ENCODE measurements at places on chromosomes 13 and 19.

GRCh38 chr13:73939071-73939380 is 195.2 kb downstream of the KLF12 start:
- DNase-seq, result no peak

DNA sequence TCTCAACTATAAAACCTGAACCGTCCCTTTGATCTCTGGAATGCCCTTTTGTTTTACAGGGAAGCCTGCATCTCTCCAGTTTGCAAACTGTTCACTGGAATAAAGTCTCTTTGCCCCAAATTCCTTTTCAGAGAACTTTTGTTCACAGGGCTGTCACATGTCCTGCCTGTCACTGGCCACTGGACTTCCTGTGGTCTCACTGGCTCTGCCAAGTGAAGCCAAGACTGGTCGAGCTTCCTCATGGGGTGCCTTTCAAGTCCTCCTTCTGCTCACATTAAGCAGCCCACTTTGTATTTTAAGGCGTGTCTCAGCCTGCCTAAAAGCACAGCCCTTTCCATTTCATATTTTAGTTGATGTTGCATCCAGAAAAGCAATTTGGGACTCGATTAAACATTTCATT is 215.7 kb downstream of the KATNAL1 start:
- no peak for DNase-seq

GRCh38 chr19:34507414-34508067 is 26.0 kb downstream of the WTIP start:
- DNase-seq, result no peak

DNA sequence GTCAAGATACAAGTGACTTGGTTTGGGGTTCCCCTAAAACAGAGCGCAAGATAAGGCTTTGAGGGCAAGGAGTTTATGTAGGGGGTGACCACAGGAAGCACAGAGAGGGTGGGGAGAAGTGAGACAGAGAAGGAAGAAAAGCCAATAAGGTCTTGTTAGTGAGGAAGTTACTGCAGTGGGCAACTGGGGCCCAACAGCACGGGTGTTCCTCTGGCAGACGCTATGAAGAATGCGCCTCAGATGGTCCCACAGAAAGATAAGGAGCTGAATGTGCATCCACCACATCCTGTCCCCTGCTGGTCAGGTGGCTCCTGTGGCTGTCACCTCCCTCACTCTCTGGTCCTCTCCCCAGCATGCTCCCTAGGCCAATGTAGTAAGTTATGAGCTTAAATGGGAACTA is 333.5 kb downstream of the TSHZ3 start:
- DNase-seq, result no peak

DNA sequence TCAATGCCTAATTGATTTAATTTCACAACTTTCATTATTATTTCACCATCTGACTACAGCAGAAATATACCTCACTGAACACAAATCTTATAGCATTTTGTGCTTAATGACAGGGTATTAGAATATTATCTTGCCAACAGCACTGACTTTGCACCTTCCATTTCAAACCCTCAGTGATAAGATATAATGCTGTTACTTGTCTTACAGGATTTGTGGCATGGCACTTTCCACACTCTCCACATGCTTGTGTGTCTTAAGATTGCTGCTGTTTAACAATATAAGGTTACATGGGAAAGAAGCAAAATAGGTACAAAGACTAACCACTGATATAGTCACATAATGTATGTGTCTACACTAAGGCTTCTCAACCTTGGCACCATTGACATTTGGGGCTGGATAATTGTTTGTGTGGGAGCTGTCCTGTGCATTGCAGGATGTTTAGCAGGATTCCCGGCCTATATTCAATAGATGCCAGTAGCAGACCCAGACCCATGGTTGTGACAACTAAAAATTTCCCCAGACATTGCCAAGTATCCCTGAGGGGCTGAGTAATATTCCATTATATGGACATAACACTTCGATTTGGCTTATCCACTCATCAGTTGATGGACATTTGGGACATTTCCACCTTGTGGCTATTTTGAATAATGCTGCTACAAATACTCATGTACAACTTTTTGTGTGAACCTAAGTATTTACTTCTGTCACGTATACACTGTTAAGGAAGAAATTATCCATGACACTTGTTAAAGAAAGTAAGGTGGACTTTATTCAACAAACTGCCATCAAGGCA is 5.7 kb upstream of the DIAPH3 start:
- DNase-seq, result no peak

- no peak for DNase-seq
Measured at GRCh38 chr19:38698225-38699026, 45.8 kb downstream of the CAPN12 start.

DNA sequence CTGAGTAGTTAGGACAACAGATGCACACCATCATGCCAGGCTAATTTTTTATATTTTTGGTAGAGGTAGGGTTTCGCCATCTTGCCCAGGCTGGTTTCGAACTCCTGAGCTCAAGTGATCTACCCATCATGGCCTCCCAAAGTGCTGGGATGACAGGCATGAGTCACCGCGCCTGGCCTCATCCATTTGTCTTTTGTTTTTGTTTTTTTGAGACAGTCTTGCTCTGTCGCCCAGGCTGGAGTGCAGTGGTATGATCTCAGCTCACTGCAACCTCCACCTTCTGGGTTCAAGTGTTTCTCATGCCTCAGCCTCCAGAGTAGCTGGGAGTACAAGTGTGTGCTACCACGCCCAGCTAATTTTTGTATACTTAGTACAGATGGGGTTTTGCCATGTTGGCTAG is 57.0 kb downstream of the DNM2 start:
- DNase-seq, result no peak

DNA sequence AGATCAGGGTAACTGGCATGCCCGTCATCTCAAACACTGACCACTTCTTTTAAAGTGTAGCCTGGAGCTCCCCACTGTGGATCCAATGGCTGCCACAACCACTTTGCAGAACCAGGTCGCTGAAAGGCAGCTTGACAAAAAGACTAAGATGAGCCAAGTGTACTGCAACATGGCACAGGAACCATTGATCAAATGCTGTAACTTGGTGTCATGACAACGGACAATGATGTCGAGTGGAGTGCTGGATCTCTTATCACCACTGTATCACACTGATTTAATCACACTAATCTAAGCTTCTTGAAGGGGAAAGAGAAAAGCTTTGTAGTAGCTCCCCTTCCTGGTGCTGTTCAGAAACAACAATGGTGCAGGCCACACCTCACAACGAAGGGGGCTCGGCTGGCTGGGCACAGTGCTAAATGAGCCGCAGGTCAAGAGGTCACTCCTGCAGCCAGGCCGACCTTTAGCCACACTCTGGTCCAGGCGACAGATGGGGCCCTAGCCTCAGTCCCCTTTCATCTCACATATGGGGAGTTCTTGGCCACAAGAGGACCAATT is 2.2 kb upstream of the TNFRSF19 start:
- DNase-seq, result no peak

DNA sequence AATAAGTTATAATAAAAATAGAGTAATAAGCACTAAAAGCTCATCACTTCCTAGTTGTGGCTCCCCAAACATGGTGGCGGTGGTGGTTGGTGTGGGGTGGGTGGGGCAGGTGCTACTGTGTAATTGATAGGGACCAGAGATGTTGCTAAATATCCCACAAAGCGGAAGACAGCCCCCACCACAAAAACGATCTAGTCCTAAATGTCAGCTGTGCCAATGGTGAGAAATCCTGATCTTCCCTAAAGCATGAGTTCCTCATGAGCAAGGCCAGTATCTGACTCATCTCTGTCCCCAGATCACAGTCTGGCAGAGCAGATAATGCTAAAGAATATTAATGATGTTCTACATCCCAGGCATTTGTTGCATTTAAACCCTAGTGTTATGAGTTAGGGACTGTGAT is 1.9 kb upstream of the EDDM13 start:
- DNase-seq, result no peak

DNA sequence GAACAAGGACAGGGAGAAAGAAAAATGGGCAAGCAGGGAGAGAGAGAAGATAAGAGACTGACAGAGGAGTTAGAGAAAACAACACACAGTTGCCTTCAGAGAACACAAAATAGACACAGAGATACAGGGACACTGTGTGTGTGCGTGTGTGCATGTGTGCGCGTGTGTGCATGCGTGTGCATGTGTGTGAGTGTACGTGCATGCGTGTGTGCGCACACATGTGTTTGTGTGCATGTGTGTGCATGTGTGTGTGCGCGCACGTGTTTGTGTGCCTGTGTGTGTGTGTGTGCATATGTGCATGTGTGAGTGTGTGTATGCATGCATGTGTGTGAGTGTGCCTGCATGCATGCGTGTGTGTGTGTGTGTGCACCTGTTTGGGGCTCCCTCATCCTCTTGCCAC is 5.9 kb upstream of the PLAUR start:
- no peak for DNase-seq

DNA sequence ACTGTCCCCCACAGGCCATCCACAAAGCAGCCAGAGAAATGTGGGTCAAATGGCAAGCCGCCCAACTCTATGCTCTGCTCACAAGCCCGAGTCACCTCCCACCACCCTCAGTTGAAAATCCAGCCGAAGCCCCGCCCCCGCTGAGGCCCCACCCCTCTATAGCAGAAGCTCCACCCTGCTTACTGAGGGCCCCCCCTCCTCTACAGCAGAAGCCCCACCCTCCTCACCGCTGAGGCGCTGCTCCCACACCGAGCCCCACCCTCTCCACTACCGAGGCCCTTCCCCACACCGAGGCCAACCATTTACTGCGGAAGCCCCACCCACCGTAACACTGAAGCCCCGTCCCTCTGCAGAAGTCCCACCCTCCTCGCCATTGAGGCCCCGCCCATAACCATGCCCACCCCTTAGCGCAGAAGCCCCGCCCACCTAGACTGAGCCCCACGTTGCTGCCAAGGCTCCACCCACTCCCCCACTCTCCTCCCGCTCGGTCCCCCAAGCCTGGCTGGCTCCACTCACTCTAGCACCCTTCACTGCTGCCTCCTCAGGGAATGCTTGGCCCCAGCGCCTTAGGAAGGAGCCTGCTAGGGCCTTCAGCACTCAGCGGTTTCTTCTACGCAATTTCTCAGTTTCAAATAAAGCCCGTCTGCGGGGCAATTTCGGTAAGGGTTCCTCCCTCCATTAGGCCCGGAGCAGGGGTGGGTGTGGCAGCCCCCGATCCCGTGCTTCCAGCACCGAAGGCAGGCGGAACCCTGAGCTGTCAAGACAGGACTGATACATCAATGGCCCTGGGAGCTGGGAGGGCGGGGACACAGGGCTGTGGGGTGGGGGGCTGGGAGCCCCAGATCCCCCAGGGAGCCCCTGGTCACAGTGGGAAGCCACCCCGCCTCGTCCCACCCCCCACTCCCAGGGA is 9.0 kb upstream of the MYDGF start:
- peak; percentile 22 for DNase-seq

DNA sequence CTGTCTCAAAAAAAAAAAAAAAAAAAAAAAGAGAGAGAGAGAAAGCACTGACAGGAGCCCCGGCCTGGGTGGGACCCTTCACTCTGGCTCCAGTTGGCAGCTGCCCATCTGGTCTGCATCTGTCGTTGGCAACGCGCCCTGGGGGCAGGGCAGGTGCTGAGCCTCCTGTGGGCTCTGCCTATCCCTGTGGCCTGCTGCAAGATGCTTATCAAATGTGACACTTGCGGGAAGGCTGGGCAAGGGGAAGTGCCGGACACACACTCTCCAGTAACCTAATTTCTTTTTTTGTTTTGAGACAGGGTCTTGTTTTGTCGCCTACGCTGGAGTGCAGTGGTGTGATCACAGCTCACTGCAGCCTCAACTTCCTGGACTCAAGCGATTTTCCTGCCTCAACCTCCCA is 10.7 kb upstream of the KPTN start:
- no peak for DNase-seq

GRCh38 chr19:15367439-15367838 is 12.1 kb downstream of the AKAP8 start:
- no peak for DNase-seq

GRCh38 chr13:67792151-67792676 is 562.1 kb upstream of the PCDH9 start:
- DNase-seq, result no peak

DNA sequence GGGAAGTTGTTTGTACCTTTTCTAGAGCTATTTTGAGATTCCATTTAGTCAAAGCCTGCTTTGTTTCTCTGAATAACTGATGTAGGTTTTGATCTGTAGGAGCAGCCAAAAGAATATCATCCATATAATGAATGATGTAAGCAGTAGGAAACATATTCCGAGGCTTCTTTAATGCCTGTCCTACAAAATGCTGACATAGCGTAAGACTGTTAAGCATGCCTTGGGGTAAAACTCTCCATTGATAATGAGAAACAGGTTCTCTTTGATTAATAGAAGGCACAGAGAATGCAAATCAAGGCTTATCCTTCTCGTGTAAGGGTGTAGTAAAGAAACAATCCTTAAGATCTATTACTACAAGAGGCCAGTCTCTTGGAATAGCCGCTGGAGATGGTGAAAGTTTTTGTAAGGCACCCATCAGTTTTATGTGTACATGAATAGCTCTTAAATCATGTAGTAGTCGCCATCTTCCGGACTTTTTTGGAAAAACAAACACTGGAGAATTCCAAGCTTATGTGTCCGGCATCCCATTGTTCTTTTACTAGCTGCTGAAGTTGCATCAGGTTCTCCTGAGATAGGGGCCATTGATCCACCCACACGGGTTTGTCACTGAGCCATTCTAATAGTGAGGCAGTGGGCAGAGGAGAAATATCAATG is 13.5 kb downstream of the FPR3 start:
- no peak for DNase-seq

DNA sequence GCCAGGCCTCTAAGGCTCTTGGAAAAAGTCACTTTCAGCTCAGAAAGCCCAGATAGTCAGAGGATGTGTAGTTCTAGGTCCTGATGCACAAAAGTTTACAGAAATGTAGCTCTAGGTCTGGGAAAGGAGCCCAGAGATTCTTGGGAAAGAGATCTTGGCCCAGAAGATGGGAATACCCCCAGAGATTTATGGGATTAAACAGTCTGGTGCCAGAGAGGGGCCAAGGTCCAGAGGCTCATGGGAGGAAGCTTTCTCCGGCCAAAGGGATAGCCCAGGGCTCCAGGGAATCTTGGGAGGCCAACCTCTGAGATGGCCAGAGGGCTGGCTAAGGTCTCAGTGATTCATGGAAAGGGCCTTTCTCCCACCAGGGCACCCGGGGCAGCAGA is 15.2 kb downstream of the BCAT2 start:
- DNase-seq, result no peak

- no peak for DNase-seq
Measured at GRCh38 chr13:101868585-101869469, 416.4 kb downstream of the ITGBL1 start.

DNA sequence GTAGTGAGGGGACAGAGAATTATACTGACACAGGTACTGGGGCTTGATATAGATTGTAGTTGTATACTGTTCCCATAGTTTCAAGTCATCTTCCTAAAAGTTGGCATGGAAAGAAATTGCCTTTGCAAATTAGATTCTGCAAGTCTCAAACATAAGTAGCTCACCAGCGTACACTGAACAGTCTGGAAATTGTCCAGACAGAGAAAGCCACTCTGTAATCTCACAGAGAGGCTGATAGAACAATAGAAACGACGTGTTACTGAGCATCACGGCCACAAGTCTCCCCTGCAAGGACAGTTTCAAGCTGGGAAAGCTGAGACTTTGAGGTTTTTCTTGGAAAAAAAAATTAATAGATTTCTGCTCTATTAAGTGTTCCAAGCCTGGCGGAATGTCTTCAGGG is 228.6 kb downstream of the DNAJC15 start:
- no peak for DNase-seq

DNA sequence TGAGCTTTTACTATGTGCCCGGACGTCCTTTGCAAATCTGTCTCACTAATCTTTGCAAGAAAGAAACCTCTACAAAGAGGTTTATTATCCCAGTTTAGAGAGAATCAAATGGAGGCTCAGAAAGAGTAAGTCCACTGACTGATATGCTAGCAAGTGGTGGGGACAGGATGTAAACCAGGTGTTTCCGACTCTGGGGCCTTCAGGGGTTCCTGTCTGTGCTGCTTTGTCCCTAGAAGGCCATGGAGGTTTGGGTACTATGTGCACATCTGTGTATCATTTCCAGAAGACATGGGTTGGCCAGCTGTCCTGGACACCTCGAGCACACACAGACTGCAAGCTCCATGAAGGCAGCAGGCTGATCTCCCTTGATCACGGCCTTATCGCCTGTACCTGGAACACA is 1.2 kb upstream of the KPTN start:
- DNase-seq, result no peak

Data from activated naive CD8-positive, alpha-beta T cell treated with anti-CD3 and anti-CD28 coated beads for 36 hours (primary cell).